ENCODE measurements at places on chromosomes 4 and X.
A peak's percentile ranks its signal among the peaks of the same experiment; 100 is the strongest.

GRCh38 chr4:75675004-75675531, 1.9 kb upstream of the G3BP2 start:
- no peak for DNase-seq

- DNase-seq = no peak
Measured at GRCh38 chr4:86963697-86964096, 28.9 kb downstream of the AFF1 start.

DNA sequence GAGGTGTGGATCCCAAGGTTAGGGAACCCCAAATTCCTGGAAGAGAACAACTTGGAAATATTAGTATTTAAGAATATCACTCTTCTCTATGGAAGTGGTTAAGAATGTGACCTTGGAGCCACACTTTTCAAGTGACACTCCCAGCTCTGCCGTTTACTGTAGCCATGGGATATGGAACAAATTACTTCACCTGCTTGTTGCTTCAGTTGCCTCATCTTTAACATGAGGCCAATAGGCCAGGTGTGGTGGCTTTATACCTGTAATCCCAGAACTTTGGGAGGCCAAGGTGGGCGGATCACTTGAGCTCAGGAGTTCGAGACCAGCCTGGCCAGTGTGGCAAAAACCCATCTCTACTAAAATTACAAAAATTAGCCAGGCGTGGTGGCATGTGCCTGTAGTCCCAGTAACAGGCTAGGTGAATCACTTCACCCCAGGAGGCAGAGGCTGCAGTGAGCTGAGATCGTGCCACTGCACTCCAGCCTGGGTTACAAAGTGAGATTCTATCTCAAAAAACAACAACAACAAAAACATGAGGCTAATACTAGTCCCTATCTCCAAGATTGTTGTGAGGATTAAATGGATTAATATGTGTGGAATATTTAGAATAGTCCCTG, 13.0 kb downstream of the IL13RA1 start:
- no peak for DNase-seq

DNA sequence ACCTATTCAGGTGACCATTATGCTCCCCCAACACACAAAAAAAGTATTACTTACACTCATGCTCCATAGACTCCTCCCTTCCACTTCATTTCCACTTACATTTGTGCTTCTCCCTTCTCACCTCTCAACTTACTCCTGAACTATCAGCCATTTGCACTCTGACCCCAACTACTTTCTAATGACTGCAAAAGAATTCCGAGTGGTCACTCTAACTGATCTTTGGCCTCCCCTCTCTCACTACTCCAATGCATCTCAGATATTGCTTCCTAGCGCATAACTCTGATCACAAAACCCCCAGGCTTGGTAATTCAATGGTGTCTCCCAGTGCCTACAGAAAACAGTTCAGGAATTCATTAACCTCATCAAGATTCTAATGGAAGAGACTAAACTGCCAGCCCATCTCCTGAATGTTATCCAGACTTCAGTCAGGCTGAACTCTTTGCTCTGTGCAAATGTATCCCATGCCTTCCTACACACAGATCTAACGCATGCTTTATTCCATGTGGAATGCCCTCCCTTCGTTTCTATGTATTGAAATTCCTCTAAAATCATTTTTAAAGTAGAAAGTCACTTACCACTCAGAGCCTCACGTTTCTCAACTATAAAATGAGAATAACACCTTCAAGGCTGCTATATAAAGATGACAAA, 61.1 kb downstream of the FRYL start:
- DNase-seq = no peak

DNA sequence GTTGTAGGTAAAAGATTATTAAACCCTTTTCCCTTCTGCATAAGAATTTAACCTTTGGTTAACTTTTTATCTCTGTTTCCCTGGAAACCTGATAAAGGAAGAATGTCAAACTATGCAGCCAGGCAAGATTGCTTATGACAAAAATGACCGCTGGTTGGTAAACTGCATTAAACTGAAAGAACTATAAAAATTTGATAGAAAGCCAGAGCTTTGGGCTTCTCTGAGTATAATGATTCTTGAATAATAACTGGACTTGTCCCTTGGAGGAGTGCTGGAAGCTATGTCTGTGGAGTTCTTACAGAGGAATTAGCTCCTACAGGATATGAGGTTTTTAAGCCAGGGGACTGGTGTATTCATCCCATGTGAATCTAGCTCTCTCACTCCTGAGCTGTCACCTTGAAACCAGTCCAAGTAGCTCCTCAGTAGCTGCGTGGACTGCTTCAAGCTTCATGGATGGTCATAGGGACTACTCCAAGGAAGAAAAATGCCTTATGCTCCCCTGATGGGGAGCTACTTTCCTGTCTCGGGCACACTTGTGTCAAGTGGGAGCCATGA, 52.0 kb downstream of the RASL11B start:
- no peak for DNase-seq

DNA sequence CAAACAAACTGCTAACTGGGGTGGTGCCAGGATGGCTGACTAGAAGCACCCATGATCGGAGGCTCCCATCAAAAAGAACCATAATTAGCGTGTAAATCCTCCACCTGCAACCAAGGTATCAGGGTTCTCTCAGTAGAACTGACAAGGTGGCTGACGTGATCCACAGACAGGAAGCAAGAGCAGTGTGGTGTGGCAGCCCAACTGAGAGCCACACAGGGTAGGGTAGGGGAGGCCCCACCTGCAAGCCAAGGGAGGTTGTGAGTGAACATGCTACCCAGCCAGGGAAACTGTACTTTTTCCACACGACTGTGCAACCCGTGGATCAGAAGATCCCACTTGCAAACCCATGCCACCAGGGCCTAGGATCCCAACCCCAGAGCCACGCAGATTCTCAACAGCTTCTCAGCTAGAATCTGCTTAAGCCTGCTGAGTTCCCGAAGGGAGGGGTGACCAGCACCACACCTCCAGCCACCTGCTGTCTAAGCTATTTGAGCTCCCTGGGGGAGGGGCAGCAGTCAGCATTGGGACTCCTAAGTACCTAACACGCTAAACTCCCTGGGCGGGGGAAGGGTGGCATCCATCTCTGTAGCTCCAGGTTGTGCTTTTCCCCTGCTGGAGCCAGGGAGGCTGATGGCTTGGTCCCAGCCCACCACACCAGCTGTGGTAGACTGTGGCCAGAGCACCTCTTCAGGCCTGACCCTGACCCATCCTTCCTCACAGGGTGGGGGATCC, 425.1 kb downstream of the GPM6A start:
- DNase-seq = no peak

- DNase-seq = no peak
Measured at GRCh38 chr4:186808630-186809018, 85.0 kb upstream of the FAT1 start.

GRCh38 chr4:172830295-172830764, 338.3 kb upstream of the GALNT7 start:
- no peak for DNase-seq

- no peak for DNase-seq
Measured at GRCh38 chr4:167613381-167613780, 379.1 kb upstream of the SPOCK3 start.

DNA sequence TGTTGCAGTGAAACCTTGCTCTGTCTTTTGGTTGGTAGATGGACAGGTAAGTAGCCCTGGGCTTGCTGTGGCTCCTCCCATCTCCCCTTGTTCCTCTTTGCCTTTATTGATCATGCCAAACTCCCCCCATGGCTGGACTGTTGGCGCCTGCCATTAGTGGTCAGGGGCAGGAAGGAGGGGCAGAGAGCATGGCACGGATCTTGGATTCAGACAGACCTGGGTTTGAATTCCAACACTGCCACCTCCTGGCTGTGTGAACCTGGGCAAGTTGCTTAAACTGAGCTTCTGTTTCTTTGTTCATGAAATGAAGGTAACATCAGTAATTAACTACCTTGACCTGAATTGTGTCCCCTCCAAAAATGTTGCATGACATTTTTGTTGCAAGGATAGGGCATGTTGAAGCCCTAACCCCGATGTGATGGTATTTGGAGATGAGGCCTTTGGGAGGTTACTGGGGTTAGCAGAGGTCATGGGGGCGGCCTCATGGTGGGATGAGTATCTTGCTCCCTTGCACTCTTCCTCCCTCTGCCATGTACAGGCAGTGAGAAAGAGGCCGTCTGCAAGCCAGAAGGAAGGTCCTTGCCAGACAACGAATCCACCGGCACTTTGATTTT, 6.0 kb downstream of the SLC2A9 start:
- peak; percentile 7 for DNase-seq

DNA sequence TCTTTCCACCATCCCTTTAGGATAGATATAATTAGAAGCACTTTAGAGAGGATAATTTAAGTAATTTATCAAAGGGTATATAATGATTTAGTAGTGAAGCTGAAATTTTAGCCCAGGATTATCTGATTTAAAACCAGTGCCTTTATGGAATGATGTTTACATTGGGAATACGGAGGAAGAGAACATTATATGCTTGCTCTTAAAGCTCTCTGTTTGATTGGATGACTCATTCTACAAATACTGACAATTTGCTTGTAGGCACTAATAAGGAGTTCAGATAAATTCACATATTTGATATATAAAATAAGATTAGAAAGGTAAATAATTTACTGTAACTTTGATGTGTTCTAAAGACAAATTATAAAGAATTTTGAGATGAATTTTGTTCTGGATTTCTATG, 84.7 kb downstream of the SH3BGRL start:
- no peak for DNase-seq

DNA sequence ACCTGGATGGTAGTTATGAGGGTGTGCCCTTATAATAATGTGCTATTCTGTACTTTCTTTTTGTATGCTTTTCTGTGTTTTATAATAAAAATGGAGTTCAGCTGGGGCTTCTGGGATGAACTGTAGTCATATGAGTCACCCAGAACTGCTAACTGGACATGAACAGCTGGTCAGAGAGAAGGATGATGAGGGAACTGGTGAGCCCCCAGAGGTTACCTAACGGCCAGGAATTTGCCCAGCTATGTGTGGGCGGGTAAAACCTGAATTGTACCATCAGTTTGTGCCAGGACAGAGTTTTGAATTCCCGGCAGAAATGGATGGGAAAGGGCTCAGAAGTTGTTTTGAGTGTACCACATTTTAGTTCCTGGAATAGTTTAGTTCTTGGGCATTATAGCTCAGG, 138.0 kb upstream of the USP9X start:
- DNase-seq = no peak

All from GF-D8 (cell line).